ENCODE measurements at places on chromosomes 1 and 21.
A peak's percentile ranks its signal among the peaks of the same experiment; 100 is the strongest.

DNA sequence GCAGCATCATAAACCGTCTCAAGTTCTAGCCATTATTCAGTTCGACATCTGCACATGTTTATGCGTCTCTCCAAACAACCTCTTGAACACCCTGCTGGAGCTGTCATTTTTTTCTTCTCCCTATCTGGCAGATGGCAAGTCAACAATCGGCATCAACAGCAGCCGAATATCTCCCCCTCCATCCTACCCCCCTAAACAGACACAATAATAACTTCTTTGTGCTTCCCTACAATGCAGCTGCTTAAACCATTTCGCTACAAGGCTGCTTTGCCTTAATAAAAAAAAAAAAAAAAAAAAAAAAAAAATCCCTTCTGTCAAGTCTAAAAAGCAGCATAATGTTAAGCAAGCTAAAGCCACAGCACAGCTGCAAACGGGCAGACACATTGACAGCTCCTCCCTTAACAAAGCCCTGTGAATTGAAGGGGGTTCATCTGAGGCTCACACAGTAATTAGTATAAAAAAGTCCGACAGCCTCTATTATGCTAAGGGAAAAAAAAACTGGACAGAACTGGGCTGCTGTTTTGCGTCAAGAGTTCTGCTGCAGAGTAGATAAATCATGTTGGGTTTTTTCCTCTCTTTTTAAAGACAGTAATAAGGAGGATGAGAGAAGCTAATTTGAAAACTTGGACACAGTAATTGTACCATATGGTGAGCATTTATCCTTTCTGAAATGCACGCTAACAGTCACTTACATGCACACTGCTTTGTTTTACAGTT, 136.4 kb downstream of the AKT3 start:
- DNase-seq, result peak; percentile 48

GRCh38 chr1:156760092-156760795, 7.1 kb upstream of the PRCC start:
- no peak for DNase-seq

- no peak for DNase-seq
Observed at GRCh38 chr1:105483436-105483835, 1573.0 kb upstream of the PRMT6 start.

DNA sequence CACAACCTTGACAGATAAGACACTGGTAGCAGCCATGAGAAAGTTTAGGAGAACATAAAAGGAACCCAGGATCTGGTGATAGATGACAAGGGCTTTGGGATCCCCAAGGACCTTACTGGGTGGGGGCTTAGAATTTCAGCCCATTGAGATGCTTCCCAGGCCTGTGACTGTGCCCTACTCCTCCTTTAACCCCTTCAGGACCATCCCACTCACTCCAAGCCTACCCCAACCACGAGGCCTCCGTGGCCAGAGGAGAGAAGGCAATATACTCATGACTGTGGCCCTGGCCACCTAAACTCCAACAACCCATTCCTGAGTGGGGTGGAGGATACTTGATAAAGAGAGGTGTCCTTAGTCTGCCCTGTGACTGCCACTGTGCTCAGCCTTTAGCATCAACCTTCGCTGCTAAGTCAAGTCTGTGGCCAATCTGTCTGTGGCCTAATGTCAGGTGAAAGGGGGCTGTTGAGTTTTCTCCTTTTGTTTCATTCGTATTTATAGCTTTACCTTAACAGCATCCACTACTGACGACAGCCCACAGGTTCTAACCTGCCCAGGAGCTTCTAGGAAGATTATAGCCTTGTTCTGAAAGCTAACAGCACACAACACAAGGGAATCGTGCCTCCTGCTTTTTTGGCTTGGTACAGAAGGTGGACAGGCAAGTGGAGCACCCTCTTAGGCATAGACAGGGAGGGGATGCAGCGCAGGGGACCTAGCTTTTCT, 16.9 kb upstream of the BCAR3 start:
- no peak for DNase-seq

DNA sequence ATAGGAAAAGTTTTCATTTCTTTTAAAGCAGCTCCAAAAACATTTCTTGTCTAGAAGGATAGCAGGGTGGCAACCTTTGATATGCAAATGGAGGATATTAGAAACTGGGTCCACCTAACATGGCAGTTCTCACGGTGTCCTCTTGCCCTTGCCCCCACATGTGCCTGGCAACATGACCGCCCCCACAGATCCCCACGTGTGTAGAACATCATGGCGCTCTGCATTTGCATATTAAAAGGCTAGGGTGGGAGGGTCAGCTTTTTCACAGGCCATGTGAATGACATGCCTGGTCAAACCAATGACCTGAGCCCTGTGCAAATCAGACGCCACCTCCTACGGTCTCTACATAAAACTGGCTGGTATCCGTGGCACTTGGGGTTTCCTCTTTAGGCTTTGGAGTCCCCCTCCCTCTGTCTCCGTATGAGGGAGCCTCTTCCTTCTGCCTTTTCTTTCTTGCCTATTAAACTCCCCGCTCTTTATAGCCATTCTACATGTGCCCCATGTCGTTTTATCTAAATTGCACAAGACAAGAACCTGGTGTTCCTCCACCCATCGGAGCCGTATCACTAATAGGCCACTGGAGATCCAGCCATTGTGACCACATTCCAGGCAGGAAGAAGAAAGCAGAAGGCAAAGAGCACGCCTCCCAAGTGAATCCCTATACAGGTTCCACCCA, 71.3 kb downstream of the WDR4 start:
- no peak for DNase-seq

DNA sequence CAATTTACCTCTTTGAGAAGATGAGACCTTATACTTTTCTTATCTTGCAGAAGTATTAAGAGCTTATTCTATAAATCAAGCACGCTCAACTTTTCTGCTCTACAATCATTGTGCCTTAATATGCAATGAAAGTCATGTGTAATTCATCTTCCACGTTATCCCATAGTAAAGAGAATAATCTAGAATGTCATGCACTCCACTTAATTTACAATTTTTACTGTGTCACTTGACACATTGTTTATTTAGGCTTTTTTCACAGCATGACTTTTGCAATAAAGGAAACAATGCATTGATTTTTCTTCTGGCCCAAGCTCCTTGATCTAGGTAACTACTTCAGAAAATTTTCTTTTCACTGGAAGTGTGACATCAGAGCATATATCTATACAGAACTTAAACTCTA, 290.9 kb downstream of the HHIPL2 start:
- no peak for DNase-seq

- DNase-seq, result peak; percentile 81
Observed at GRCh38 chr1:160117709-160118183, 2.2 kb downstream of the ATP1A2 start.

- DNase-seq, result peak; percentile 54
Observed at GRCh38 chr21:27700974-27701614, 734.2 kb upstream of the ADAMTS5 start.

- DNase-seq, result no peak
Observed at GRCh38 chr1:244209955-244210354, 158.9 kb downstream of the ZBTB18 start.

DNA sequence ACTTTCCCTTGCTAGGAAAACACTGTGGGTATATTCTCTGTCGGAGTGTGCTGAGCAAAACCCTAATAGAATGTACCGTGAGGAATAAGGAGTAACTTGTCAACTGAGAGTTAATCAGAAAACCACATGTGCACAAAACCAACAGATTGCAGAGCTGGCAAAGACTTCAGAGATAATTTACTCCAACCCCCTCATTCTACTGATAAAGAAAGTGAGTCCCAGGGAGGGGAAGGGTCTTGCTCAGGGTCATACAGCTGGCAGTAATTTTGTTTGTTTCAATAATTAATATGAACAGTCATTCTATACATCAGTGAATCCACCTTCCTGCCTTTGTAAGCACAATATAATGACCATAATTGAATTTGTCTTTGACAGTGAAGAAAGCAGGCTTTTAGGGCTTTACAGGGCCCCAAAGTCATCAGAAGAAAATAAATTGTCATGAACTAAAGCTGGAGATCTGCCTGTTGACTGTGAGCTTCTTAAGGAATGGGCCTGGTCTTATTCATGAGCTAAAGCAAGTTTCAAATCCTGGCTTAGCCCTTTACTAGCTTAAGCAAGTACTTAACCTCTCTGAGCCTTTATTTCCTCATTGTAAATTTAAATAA, 67.2 kb upstream of the HOOK1 start:
- no peak for DNase-seq

- DNase-seq, result no peak
Observed at GRCh38 chr1:36520771-36521420, 38.2 kb upstream of the CSF3R start.

DNA sequence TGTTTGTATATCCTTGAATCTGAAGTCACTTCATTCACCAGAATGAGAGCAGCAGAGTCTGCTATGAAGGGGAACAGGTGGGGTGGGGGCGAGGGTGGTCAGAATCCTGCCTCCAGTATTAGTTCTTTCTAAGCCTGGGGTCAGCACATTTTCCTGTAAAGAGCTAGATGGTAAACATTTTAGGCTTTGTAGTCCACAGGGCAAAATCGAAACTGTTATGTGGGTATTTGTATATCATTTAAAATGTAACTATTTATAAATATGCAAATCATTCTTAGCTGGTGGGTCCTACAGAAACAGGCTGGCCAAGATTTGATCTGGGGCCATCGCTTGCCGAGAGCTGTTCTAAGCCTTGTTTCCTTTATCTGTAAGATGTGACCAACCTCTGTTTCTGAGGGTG, 96.0 kb downstream of the IGSF21 start:
- no peak for DNase-seq

GRCh38 chr1:239550178-239550577, 163.8 kb downstream of the CHRM3 start:
- no peak for DNase-seq

DNA sequence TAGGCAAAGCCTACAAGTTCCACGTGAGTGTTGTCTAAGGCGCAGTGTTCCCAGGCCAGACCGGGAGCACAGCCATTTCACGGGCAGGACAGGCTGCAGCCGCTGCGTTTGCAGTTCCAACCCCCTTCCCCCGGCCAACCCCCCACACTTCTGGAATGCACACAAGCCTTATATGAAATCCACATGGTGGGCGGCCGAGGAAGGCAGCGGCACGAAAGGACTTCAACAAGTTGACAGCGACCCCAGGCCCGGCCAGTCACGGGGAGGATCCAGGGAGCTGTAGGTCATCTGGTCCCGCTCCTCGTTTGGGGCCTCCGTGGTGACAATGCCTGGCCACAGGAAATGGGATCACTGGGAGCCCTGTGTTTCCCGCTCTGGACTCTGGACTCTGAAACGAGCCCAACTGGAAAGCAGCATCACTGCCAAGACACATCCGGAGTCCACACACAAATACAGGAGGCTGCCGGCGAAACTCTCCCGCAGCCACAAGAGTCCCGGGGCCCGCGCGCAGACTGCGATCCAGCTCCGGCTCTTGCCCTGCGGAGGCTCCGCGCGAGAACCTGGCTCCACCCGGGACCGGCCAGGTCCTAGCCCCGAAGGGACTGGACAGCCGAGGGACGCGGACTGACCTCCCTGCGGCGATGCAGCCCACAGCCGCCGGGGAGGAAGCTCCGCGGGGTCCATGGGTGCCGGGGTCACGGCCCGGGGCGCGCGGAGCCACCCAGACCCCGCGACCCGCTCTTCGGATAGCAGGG, 794 bp downstream of the NID1 start:
- no peak for DNase-seq

GRCh38 chr21:45318556-45319404, 31.1 kb upstream of the POFUT2 start:
- DNase-seq, result no peak

DNA sequence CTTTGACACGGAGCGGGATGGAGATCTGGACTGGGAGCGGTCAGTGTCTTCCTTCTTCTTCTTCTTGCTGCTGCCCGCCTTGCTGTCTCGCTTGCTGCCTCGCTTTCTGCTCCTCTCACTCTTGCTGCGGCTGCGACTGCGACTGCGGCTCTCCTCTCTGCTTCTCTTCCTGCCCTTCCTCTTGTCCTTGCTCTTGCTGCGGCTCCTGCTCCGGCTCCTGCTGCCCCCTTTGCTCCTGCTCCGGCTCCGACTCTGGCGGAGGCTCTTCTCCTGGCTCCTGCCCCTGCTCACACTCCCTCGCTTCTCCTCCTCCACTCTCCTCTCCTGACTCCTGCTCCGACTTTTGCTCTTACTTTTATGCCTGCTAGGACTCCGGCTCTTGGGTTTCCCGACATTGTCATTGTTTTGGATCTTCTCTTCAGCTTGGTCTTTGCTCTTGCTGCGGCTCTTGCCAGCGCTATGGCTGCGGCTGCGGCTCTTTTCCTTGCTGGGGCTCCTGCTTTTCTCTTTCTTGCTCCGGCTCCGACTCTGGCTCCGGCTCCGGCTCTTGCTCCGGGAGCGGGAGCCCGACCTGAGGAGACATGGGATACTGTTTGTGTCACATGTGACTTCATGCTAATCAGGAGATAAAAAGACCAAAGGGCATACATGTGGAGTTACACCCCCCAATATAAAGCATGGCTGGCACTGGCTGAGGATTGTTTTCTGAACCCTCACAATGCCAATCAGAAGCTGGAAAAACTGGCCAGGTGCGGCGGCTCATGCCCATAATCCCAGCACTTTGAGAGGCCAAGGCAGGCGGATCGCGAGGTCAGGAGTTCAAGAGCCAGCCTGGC, 25.2 kb upstream of the TMEM200B start:
- no peak for DNase-seq

DNA sequence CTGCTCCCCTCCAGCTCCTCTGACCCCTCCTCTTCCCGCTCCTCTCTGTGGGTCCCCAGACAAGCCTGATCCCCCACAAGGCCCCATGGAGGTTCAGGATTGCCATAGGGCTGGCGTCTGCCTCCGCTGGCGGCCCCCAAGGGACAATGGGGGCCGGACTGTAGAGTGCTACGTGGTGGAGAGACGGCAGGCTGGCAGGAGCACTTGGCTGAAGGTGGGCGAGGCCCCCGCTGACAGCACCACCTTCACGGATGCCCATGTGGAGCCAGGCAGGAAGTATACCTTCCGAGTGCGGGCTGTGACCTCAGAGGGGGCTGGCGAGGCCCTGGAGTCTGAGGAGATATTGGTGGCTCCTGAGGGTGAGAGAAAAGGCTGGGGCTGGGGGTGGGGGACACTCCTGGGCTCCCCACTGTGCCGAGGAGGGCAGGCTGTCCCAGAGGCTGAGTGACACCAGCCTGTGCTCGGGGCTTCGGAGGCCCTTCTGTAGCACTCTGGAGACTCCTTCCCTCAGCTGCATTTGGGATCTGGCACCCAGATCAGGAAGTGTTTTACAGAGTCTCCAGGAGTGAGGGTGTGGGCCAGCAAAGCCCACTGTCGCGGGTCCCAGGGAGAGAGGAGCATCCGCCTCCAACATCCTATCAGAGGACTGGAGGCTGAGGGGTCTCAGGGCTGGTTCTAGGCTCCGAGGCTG, 25.9 kb downstream of the IGFN1 start:
- DNase-seq, result no peak

Data from occipital lobe (tissue), 3 donors.